AG04449 (cell line): ENCODE measurements at places on chromosomes 11 and 22.

DNA sequence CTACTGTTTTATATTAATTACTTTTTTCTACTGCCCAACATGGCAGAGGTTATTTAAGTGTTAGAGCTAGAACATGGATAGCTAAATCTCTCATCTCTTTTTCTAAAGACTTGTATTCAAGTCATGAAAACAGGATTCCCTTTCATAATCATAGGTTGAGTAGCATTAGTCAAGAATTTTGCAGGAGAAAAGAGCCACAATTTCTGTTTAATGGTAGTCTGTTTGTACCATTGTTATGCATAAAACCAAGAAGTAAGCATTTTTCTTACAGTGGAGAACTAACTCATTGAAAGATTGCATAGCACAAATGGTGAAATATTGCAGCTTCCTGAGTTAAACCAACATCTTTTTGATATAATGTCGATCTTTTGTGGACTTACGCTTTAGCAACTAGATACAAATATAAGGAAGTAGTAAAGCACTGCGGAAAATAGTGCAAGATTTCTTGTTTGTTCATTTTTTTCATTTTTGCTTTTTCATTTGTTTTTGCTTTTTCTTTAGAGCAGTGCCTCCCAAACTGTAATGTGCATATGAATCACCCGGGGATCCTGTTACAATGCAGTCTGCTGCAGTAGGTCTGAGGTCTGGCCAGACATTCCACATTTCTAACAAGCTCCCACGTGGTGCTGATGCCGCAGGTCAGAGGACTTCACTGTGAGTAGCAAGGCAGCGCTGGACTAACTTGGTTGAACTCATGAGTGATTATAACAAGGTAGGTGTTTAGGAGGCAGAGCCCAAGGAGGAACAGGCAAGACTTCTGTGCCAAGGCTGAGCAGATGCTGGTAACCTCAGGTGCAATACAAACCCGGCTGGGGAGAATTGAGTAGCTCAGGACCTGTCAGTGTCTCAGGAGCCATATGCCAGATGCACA, 4.6 kb downstream of the ETS1 start:
- peak; percentile 89 for DNase-seq

- no peak for DNase-seq
Measured at GRCh38 chr22:43375951-43376455, 32.8 kb upstream of the SCUBE1 start.

- no peak for DNase-seq
Measured at GRCh38 chr22:16603448-16603768, 10.8 kb upstream of the CCT8L2 start.

- no peak for DNase-seq
Measured at GRCh38 chr22:43726322-43726721, 85.8 kb downstream of the EFCAB6 start.

DNA sequence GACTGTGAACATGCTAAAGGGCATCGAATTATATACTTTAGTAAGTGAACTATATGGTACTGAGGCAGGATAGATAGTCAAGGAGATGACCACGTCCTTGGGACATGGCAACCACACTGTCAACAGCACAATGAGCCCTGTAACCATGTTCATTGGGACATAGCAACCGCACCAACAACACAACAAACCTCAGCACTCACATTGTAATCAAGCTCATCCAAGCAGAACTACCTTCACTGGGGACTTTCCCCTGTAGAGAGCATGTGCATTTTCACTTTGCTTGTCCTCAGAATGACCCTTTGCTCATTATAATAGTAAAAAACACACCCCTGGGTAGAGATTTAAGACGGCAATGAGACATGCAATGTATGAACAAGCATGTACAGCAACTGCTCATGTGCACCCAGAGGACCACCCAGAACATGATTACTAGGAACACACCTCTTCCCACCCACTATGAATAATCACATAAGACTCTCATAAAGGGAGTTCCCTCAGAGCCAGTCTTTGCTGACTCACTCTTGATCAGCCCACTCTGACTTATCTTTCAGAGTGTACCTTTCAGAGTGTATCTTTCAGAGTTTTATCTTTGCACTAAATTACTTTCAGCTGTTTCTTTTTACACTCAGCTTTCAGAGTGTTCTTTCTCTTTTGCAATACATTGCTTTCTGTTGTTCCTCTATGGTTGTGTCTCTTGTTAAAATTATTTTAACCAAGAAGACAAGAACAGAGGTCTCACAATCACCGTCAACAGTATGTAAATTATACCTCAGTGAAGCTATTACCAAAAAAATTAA, 4.1 kb upstream of the PLAAT2 start:
- DNase-seq: peak; percentile 42

DNA sequence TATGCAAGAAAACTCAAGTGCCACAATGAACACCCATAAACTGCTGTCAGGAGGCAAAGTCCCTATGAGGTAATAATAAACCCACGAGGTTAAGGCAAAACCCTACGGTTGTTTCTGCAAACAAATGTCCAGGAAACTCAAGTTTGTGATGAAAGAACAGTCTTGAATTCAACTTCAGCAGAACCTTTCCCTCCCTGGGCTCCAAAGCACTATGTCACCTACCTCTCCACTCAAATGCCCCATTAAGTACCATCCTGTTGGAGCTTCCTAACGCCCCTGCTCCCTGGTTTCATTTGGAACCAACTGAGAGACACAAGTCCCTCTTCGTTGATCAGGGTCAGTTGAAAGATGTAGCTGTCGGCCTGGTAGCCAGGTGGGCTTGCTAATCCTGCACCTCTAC, 2.6 kb upstream of the C11orf91 start:
- DNase-seq: no peak

DNA sequence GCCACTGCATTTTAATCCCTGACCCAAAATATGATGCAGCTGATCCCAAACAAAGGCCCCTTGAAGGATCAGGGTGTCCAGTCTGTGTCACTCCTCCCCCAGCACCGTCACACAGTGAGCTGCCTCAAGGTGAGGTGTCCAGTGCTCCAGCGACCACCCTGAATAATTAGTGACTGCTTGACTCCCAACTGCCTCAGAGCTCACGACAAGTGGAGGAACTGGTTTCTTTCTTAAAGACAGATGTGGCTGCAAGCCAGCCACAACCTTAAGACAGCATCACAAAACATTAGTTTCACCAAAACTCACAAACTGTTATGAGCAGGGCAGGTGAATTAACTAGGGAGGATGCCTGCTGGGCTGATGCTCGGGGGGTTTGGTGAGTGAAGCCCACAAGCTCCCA, 74.6 kb downstream of the PIWIL3 start:
- DNase-seq: no peak

DNA sequence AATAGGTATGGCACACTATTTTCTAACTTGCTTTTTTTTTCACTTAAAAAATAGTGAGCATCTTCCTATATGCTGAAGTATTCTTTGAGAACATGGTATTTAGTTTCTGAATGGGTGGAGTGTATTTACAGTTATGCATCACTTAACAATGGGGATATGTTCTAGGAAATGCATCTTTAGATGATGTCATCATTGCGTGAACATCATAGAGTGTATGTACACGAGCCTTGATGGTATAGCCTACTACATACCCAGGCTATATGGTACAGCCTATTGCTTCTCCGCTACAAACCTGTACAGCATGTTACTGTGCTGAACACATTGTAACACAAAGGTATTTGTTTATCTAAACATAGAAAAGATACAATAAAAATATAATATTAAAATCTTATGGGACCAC, 124.3 kb upstream of the ASPHD2 start:
- DNase-seq: no peak

DNA sequence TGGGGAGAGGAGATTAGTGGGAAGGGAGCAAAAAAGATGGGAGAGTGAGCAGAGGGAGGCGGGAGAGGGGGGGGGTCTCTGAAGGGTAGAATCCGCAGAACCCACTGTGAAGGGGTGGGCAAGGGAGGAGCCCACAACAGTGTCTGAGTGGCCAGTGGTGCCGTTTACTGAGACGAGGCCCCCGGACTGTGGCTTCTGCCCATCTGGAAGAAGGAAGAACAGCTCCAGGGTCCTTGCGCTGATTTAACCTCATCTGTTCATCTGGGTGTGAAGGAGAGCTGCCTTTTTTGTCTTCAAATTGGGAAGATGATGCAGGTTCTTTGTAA, 45.7 kb upstream of the ANO1 start:
- no peak for DNase-seq

DNA sequence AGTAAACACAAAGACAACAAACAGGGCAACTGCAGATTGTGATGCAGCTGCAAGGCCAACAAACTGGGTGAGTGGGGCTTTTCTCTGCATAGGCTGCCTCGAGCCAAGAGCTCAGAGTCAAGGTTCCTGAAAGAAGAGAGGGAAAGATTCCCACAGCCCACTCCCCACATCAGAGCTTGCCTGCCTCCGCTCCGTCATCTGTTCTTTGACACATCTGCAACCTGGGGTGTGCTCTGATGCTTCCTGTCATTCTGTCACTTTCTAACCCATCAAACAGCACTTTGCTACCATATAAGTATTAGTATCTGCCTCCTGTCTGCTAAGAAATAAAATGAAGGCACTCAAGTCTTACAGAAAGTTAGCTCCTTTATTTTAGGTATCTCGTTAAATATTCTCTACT, 46.9 kb downstream of the C22orf31 start:
- no peak for DNase-seq

GRCh38 chr11:114182471-114183043, 113.6 kb upstream of the NNMT start:
- DNase-seq: no peak

DNA sequence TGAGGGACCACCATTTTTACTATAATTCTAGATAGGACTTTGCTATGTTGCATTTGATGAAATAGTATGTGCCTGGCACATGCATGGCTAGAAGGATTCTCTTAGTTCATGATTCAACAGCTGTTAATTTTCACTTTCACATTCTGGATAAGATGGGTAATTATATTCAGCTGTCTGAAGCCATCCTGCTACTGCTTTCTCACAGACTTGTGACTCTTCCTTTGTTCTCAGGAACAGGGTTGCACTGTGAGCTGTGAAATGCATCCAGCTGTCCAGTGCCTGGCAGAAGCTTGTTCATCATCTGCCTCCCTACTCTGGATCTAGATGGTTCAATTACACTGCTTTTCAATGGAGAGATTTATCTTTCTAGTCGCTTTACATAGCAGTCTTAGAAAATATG, 610.1 kb upstream of the ANO5 start:
- no peak for DNase-seq

DNA sequence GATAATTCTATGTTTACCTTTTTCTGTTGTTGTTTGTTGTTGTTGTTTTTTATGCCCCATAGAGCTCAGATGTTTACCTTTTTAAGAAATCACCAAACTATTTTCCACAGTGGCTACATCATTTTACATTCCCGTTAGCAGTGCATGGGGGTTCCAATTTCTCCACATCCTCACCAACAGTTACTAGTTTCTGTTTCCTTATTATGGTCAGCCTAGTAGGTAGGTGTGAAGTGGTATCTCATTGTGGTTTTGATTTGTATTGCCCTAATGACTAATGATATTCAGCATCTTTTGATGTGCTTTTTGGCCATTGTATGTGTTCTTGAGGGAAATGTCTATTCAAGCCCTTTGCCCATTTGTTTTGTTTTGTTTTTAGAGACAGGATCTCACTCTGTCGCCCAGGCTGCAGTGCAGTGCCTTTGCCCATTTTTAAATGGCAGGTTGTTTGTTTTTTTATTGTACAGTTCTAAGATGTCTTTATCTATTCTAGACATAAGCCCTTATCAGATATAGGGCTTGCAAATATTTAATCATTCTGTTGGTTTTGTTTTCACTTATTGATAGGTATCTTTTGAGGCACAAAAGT, 27.5 kb downstream of the CHEK2 start:
- no peak for DNase-seq

- no peak for DNase-seq
Measured at GRCh38 chr11:31636983-31637382, 127.4 kb downstream of the ELP4 start.

DNA sequence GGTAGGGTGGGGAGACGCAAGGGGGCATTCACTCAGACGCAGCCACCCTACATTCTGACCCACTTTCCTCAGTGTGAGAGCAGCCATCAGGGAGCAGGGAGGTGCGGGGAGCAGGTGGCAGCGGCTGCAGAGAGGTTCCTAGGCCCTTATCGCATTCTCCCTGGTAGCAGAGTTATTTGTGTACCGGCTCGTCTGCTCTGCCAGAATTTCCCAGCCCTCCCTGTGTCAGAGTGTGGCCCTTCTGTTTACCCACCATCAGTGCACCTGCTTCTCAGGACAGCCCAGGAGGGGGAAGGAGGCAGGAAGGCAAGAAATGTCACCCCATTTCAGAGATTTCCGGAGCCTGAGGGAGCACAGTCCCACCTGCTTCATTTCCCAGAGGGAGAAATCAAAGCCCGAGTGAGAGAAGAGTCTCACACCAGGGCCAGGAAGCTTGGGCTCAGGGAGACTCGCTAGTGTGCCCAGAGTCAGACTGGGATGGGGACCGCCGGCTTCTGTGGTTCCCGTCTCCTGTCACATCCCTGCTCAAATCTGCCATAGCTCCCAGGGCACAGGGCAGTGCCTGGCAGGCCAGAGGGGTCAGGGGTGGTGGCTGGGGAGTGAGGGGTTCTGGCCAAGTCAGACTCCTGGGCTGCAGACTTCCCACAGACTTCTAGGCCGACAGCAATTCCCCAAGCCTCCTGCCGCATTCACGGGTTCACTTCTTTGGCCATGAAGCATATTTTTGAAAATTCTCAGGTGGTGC, 49.7 kb downstream of the ARRB1 start:
- no peak for DNase-seq

DNA sequence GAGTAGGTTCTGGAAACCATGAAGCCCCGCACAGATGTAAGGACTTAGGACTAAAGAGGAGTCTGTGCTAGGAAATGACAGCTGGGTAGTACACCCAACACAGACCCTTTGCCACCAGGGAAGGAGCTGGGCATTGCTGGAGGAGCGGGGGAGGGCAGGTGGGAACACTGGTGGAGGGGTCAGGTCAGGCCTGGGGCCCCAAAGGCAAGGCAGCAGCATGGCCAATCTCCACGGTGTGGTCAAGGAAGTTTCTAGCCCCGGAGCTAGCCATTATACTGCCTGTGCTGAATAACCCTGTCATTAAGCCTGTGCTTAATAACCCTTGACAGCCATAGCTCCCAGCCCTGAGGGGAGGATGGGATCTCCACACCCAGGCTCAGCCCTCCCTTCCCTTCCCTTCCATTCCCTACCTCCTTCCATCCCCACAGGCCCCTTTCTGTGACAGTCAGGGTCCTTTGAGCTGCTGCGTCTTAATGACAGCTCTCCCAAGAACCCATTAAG, 2.1 kb downstream of the TMPRSS4 start:
- DNase-seq: no peak

GRCh38 chr11:134481933-134482527, 70.0 kb upstream of the B3GAT1 start:
- no peak for DNase-seq

DNA sequence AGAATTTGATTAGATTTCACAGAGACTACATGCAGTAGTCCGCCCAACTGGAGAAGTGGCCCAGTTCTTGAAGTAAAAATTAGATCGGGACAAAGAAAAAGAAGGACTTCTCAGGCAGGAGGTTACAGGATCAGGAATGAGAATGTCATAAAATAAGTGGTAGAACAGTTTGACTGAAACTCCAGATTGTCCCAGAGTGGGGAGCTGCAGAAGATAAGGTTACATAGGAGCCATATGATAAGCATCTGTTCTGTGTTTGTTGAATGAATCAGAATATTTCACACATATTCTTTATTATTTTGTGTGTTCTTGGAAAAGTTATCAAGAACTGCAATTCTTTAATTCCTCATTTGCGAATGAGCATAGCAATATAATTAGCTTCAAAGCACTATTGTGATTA, 210.6 kb downstream of the AASDHPPT start:
- no peak for DNase-seq
